ENCODE measurements at places on chromosomes 3 and 15. TPM values are rescaled to one million over a fixed set of nuclear protein-coding genes. Genes with fewer than 3 reads are reported as not detected.

GRCh38 chr3:120049072-120049471, 45.2 kb downstream of the GSK3B start:
- no peak for DNase-seq

DNA sequence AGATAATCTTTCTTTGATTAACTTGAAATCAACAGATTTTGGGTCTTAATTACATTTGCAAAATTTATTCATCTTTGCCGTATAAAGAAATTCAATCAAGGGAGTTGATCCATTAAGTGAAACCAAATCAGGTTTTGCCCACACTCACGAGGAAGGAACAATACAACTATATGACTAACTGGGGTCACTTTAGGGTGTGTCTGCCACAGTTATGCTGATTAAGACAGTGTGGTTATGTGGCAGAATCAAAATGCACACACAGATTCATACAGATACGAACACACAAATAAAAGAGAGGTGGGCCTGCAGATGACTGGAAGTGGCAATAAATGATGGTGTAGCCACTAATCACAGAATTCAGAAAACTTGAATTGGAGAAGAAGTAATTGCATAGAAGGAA, 543.5 kb downstream of the GABRG3 start:
- no peak for DNase-seq

The IL17RE gene
- total RNA-seq: 2.5 TPM

- DNase-seq: no peak
Measured at GRCh38 chr15:74964794-74965193, 8.2 kb upstream of the RPP25 start.

DNA sequence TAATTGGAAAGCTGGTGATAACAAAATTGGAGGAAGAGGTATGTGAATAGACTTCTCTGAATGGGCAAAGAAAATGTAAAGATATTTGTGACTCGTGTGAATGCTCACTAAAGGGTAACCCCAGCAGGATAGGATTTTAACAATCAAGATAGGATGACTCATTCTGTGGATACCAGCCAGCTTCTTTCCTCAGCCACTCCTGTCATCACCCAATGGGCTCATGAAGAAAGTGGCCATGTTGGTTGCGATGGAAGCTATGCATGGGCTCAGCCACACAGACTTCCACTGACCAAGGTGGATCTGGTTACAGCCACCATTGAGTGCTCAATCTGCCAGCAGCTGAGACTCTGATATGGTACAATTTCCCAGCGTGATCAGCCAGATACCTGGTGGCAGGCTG, 40.9 kb downstream of the STRIT1 start:
- no peak for DNase-seq
